Cardiac fibroblast (primary cell): ENCODE measurements at places on chromosomes 1 and 21.

GRCh38 chr1:34625521-34626015, 129.3 kb upstream of the GJB5 start:
- no peak for DNase-seq

DNA sequence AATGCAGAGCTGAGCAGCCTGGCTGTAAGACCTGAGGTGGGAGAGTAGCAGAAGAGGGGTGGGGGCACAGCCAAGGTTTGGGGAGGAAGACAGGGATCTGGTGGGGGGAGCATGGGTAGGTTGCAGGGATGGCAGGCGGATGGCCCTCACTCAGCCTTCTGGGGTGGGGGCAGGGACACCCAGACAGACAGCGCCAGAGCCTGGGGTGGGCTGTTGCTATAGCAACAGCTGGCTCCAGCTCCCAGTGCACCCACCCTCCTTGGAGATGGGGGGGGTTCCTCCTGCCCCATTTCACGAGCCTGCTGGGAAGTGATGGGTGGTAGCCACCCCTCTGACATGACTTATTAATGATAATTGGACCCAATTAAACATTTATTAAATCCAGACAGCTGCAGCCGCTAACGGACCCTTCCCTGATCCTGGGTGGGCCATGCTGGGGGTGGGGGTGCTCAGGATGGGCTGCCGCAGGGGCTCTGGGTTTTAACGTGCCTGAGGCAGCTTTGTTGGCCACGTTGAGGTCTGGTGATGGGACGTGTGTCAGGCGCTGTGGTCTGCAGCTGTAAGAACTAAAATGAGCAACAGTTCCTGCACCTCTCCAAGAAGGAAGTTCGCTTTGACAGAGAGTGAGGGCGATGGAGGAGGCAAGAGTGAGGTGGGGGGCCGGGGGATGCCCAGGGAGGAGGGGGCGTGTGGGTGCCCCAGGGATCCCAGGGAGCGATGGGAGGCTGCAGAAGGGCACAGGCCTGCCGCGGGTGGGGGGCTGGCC, 19.4 kb downstream of the AGRN start:
- DNase-seq = no peak

DNA sequence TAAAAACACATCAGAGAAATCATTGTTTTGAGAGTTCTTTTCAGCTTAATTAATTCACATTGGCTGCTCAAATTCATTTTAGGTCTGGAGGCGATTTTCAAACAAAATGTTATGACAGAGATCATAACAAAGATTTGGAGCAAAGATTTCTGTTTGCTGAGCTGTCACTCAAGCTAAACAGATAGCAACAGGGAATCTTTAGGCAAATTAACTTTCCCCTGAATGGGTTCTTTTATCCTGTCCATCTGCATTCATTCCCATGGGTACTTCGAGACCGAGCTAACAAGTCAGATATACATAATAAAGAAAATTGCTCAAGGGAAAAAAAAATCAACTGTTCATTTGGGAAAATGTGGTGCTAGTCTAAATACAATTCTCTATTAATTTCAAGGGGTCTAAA, 30.2 kb upstream of the CA6 start:
- DNase-seq = no peak

GRCh38 chr1:244965185-244966030, 101.1 kb upstream of the HNRNPU start:
- DNase-seq = peak; percentile 5

DNA sequence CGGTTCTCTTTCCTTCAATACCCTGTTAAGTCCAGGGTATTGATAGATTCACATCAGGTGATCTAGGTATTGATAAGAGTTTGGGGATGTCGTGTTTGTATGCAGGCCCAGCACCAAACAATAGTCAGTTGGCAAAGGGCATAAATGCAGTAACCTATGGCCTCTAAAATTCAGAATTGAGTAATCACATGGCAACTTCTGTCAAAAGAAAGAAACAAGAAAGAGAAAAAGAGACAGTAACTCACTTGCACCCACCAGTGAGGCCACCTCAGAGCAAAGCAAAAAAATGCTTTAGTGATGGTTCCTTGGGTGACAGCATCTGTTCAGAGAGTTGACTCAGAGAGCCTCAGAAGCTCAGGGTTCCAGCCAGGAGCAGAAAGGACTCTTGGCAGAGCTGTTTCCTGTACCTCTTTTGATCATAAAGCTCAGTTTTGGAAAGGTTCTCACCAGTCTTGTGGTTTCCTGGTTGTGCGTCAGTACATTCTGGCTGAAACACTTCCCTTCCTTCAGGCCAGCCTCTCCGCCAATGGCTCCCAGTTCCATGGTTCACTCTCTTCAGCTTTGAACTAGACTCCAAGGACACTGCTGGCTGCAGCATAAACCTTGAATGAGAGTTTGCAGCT, 70.1 kb upstream of the GORAB start:
- DNase-seq = peak; percentile 92

DNA sequence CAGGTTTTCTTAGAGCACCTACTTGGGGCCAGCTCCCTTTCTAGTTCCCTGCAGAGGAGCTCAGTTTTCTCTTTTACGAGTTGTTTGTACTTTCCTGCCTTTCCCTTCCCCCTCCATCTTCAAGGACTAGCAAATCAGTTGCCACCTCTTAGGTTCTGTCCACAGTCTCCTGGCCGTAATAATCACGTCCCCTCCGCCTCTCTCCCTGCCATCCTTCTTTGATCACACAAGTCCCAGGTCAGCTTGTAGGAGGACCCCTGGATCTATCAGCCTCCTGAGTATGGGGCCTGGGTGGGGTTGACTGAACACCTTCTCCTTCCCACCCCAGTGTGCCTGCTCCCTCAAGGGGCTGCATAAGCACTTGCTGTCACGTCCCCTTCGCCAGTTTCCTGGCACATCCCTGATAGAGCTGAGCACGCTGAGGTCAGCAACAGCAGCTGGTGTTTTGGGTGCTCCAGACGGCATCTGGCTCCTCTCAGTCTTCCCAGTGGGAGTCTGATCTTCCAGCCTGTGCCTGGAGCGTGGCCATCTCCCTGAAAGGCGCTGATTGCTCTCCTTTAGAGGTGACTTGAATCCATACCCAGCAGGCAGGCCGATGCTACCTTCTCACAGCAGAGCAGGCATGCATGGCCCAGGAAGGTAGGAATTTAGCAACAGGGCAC, 216.1 kb upstream of the TMEM51 start:
- DNase-seq = no peak

DNA sequence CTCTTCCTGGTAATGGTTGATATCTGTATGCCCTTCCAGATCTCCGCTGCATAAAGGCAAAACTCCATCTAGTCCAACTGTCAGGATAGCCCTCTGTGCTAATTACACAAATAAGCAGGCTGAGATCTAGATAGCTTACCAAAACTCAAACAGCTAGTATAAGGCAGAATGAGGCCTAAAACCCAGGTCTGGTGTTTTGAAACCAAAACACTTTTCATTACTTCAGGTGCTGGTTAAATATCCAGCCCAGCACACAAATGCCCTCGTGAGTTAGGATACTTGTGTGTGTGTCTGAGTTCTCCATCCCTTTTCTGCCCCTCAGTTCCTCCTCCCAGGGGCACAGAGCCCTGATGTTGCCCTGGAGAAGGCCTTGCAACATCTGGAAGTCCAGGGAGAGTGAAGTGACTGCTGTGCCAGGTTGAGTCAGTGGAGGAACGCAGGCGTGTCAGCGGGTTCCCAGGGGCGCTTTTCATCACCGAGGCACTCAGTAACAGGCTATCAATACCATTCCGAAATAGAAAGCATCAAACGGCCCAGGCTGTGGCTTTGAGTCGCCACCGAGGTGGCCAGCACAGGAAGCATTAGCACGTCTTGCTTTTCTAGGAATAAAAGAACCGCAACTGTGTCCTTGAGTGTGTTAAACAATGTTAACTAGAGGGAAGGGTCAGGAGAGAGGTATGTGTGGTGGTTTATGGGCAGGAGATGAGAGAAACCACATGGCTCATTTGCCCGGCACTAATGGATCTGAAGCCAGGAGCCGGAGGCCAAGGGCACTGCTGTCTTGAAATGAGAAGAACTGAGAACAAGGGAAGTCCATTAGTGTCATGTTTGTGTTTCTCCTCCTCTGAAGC, 90.7 kb upstream of the WLS start:
- DNase-seq = peak; percentile 57

DNA sequence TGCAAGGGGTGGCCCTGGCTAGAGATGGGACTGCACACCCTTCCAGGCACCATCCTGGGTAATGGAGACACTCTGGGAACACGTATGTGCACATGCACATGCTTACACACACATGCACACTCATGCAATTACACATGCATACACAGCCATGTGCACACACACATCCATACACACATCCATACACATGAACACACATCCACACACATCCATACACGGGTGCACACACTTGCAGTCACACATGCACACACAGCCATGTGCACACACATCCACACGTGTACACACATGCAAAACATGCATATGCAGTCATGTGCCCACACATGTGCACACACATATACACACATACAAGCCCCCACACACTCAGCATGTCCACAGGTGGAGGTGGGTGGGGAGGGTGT, 22.3 kb upstream of the POFUT2 start:
- DNase-seq = no peak

GRCh38 chr1:21904704-21905520, 32.2 kb downstream of the HSPG2 start:
- DNase-seq = peak; percentile 92

- peak; percentile 24 for DNase-seq
These were observed 20.7 kb downstream of the BACE2 start for GRCh38 chr21:41188486-41189149.

DNA sequence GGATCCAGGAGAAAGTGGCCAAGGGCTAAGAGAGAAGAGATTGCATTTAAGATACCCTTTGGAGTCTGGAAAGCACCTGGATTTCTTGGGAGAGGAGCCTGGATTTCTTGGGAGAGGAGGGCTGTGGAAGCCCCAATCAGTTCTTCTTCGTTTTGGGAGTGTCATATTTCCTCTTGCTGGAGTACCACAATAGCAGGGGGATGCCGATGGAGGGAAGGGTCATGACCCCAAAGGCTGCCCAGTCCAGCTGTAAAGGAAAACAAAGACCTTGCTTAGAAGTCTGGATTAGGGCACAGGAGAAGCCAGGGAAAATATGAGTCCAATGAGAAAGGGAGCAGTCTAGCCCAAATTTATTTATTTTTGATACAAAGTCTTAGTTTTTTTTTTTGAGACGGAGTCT, 11.3 kb downstream of the SSR2 start:
- DNase-seq = no peak

- DNase-seq = no peak
These were observed 591.0 kb downstream of the PTPRU start for GRCh38 chr1:29827237-29827750.

DNA sequence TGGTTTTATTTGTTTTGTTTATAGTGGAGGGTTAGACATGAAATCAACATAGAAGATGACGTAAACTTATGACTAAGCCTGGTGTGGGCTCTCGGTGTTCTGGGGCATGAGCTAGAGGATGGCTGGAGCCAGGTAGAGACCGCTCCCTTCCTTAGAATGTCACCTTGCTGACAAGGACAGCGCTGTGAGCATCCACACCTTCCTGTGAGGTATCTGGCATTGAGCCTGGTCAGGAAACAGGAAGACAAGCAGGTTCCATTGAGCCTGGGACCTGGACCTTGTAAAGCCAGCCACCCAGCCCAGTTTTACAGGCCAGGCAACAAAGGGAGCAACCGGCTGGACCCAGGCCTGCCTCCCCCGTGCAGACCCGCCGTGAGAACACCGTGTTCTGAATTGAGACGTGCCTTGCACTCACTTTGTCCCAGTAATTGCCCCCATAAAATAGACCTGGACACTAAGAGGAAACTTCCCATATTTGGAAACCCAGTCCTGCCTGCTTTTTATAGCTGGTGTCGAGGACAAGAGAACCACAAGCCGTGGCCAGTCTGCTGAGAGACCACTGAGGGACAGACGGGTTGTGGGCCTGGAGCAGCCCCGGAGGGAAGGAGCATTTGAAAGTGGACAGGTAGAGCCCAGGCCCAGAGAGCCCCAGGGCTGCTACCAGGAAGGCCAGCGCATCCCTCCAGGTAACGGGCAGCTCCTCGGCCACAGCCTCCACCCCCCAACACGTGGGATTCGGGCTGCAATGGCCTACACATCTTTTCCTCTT, 78.0 kb downstream of the PDE9A start:
- DNase-seq = no peak

DNA sequence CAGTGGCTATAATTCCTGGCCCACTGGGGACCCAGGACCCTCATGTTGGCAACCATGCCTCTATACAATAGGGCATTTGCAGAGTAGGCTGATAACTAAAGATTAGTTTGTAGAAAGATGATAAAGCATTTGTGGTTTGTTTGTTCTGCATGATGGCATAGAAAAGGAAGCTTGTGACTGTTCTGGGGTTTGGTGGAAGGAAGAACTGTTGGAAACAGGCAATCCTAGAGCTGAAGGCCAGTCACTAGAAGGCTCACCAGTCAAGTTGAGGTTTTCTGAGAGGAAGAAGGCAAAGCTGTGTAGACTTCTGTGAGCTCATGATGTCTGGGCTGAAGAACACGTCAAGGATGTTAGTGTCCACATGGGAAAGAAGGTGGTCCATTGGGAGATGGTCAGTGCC, 140.3 kb upstream of the VANGL1 start:
- no peak for DNase-seq

GRCh38 chr1:116493484-116494352, 77.1 kb downstream of the CD58 start:
- DNase-seq = no peak
